Stimulated activated CD8-positive, alpha-beta memory T cell treated with anti-CD3 and anti-CD28 coated beads, Interleukin-12 subunit alpha, Interleukin-12 subunit beta, amount 100 ng/mL, for 4 hours (primary cell): ENCODE measurements at places on chromosomes 1 and 21.

DNA sequence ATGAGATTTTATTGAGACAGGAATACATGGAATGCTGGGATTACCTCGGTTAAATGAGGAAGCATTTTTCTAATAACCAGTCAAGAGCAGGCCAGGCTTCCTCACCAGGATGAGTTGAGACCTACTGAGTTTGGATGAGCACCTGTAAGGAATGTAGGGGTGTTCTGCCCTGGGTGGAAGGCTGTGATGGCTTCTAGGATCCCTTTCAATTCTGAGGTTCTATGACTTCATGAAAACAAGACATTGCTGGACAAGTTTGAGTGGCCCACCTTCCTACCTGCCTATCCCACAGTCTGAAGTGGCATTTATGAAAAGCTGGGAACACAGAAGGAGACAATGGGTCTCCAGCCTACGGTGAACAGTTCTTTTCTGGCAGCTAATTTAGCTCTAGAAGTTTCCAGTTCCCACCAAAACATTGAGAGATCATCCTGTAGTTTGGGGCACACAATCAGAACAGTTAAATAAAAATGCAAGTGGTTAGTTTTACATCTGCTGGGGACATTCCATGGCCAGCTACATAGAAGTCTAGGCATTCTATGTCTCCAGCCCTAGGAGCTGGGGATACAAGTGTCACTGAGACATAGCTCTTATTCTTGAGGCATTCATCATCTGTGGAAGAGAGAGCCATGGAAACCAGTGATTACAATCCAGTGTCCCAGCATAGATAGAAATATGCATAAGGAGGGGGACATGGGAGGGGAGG lies 51.3 kb upstream of the TSPAN2 start:
- DNase-seq = no peak

- no peak for DNase-seq
Measured at GRCh38 chr1:5921671-5922070, 70.6 kb downstream of the NPHP4 start.

DNA sequence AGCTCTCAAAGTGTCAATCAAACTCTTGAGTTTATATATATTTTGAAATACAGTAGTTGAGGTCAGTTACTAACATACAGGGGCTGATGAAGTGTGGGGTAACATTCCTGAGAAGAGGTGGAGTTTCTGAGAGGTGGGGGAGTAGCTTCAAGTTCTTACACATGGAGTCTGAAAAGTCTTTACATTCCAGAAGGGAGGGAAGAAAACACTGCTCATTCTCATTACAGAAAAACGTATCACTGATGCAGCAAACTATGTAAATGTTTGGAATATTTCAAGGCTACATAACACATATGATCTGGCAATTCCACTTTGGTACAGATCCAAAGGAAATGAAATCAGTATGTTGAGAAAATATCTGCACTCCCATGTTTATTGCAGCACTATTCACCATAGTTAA lies 1065.8 kb upstream of the B3GALT2 start:
- no peak for DNase-seq

- no peak for DNase-seq
Measured at GRCh38 chr1:228429007-228429406, 12.3 kb upstream of the TRIM17 start.

GRCh38 chr1:41802532-41803501 lies 115.9 kb downstream of the HIVEP3 start:
- no peak for DNase-seq

- DNase-seq = no peak
Measured at GRCh38 chr1:13619909-13620308, 36.3 kb downstream of the PDPN start.

DNA sequence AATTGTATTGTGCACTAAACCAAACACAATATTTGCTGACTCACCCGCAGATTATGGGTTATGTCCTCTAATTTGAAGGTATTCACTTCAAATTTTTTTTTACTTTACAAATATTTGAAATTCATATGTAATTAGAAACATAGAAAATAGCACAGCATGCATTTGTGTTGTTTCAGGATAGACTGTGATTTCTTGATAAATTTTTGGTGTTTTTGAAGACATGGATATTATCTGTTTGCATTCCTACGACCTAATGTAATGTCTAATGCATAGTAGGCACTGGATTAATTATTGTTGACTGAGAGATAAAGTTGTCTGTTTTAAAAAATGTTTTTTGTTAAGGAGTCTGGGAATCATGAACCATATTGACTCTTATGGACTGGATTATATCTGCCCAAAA lies 850.2 kb downstream of the BRINP3 start:
- DNase-seq = no peak

DNA sequence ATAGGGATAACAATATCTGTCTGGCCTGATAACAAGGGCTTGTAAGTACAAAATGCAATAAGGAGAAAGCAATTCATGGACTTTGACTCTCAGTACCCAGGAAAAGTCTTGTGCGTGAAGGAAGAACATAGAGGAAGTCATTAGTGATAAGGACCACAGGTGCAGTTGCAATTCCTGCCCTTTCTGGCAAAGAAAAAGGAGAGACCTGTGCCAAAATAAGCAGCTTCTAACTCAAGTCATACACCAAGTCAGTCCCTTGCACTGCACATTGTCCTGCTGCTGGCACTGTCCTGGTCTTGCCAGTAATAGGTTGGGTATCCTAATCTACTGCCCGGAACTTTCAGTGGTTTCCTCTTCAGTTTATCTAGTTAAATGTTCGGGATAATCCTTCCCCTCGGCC lies 14.8 kb upstream of the SOD1 start:
- no peak for DNase-seq

DNA sequence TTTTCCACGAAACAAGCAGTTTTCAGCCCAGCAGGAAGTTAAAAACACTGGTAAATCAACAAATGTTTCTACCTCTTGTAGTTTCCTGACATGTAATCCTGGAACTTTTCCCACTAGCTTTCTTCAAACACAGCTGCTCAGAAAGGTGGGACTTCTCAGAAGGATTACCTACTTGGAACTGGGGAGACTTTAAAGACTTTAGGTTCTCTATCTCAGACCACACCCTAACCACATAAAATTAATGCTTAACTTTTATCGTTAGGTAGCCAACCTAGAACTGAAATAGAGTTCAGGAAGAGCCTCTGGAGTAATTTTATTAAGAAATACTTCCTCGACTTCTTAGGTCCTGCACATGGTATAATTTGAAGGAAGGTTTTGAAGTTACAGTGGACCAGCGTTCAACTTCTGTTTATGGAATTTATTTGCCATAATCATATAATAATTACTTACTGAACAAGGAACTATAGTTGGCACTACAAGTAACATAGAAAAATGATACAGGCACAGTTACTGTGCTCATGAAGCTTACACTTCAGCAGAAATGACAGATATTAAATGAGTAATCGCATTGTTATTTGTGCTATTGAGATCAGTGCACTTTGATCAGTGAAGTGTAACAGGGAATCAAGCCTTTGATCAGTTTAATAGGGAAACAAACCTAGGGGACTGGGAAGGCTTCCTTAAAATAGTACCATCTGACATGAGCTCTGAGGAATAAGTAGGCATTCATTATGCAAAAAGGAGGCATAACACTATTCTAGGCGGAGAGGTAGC lies at the start of gene BCL2L15:
TSS of gene BCL2L15 (minus strand) at position 180 of the 774 bp plus-strand sequence. CDS start 206 bp downstream, outside the sequence.
- no peak for DNase-seq

DNA sequence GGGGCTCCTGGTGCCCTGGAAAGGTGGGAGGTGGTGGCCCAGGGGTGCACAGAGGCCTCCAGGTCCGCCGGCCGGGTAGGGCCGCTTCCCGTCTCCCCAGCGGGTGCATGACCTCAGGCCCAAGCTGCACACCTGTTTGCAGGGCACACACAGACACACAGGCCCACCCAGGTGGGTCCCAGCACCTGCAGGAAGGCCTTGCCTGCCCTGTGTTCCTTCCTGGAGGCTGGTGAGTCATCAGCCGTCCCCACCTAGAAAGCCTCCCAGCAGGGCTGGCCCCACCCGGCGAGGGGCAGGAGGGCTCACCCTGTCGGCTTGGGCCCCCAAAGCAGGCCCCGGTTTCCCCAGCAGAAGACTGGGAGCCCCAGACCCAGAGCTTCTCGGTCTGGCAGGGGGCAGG lies 23.6 kb upstream of the TTLL10 start:
- DNase-seq = no peak

GRCh38 chr1:46815133-46815532 lies 16.3 kb downstream of the CYP4B1 start:
- no peak for DNase-seq

GRCh38 chr1:151986501-151987190 lies 7.0 kb downstream of the S100A10 start:
- no peak for DNase-seq

- DNase-seq = no peak
Measured at GRCh38 chr1:101460739-101461138, 223.9 kb downstream of the S1PR1 start.

DNA sequence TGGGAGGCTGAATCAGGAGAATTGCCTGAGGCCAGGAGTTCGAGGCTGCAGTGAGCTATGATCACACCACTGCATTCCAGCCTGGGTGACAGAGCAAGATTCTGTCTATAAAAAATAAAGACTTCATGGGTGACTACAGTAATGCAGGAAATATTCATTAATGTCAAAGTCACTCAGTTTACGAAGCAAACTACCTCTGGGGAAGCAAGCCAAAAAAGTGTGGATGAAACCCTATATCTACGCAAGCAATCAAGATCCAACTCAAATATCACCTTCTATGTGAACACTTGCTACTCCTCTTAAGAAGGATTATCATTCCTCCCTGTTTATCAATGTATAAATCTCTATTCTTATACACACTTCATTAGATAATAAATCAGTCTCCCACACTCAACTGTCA lies 434.8 kb downstream of the SETD4 start:
- DNase-seq = no peak

DNA sequence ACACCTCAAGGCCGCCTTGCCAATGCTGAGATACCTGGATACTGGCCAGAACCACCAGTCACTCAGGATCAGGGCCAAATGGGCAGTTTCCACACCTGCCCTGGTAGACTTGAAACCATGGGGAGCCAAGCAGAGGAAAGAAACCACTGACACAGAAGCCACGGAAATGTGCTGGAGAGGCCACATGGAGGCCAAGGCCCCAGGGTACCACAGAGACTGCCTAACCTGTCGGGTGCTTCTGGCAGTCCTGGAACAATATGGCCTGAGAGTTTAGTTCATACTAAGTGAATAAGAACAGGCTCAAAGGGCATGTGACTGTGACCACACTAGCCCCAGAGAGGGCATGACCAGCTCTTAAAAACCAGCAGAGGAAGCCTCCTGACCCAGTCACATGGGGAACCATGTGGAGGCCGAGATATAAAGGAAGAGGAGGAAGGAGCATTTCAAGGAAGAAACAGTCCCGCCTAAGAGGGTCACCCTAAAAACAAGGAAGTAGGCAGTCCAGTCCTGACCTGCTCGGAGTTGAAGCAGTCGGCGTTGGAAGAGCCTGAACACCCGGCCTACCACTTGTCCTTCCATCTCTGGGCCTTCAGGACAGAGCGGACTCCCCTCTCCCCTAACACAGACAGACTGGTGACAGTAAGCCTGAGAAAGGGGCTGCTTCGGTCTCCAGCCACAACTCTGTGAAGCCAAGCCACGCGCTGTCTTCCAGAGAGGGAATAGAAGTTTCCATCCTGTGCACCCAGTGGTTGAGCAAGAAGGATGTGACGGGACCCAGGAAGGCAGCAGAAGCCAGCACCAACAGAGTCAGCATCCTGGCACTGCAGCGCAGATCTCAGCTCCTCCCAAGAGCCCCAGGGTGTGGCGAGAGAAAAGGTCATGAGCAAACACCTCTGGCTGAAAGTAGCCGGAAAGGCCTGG lies at the start of gene DENND2D:
TSS of gene DENND2D (minus strand) at position 766 of the 921 bp plus-strand sequence. CDS start at position 579, 187 bp downstream.
- DNase-seq = peak; percentile 46

DNA sequence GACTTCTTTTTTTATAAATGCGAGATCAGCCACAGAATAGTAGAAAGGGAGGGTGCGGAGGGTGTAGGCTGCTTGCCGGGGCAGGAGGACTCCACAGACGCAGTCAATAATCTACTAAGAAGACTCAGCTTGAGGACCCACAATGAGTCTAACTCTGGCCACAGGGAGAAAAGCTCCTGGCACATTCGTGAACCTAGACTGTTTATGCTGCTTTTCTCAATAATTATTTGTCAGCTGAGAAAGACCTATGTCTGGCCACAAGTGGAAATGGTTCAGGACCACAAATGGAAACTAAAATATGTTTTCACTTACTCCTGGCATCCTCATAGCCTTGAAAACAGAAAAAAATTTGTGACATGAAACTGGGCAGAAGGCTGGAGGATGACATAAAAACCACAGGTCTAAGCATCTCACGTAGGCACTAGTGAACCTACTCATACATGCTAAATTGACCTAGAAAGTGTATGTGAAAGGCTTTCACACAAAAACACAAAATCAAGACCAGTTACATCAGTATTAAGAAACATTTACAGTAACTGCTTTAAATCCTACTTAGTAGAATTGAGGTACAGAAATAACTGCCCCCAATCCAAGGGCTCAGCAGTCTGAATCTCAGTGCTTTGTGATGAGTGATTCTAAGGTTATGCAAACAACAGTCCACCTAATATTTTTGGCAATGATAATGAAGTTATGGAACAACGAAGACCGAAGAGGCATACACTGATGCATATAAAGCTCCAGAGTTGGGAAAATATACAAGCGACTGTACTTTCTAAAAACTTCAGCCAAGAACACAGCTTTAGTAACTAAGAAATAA lies 159.5 kb downstream of the SLC45A1 start:
- no peak for DNase-seq

- DNase-seq = no peak
Measured at GRCh38 chr1:19308509-19308907, 3.4 kb downstream of the AKR7A2 start.

DNA sequence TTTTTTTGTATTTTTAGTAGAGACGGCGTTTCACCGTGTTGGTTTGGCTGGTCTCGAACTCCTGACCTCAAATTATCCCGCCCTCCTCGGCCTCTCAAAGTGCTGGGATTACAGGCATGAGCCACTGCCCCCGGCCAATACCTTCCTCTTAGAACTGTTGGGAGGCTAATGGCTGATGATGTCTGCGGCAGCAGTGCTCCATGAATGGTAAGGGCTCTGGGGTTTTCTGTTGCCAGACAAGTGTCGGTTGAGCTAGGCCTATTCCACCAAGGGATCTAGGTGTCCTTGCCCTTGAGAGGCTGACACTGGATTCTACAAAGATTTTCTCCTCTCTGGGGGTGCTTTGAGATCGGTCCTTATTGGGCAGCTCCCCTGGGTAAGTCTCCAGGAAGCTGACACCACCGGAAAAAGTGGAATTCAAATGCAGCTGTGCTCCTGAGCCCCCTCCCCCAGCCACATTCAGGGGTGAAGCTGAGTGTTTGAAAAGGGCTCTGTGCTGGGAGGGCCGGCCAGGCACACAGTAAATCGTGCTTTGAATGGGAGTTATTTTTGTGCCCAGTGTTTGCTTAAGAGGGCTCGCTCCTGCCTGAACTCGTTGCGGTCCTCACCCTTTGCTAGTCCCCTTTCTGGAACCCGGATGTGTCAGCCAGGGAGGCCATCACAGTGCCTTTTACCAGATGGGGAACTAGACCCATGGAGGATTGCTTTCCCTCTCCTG lies 5.2 kb downstream of the SOX13 start:
- no peak for DNase-seq

GRCh38 chr1:81513796-81514354 lies 286.9 kb upstream of the ADGRL2 start:
- DNase-seq = no peak

GRCh38 chr1:223088713-223089240 lies 54.3 kb downstream of the TLR5 start:
- no peak for DNase-seq
